ENCODE measurements at places on chromosomes 4 and X. TPM values are rescaled to one million over a fixed set of nuclear protein-coding genes. Genes with fewer than 3 reads are reported as not detected.

DNA sequence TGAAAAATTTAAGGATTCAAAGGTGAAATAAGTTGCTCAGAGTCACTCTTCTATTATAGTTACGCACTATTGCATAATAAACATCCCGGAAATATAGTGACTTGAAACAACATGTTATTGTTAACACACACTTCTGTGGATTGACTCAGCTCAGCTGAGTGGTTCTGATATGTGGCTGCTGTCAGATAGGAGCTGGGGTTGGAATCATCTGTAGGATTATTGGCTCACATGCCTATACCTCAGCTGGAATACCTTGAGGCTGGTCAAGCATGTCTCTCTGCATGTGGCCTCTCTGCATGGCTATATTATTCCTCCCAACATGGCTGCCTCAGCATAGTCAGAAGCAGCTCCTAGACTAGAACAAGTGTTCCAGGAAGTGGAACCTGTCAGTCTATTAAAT, 486.7 kb upstream of the MAGEB2 start:
- no peaks in the 10 kb centered on the region for H3K27me3 ChIP-seq
- no peak overlapping the region for H3K27ac ChIP-seq
- H3K4me1 ChIP-seq = no peaks in the 10 kb centered on the region
- DNase-seq = no peak
- H3K4me3 ChIP-seq = no peak overlapping the region
- no peaks in the 10 kb centered on the region for H3K36me3 ChIP-seq

- DNase-seq = no peak
- H3K27me3 ChIP-seq = no peaks in the 10 kb centered on the region
- peaks cover 72% of the 10 kb centered on the region for H3K4me1 ChIP-seq
- H3K36me3 ChIP-seq = peaks cover 15% of the 10 kb centered on the region
Measured at GRCh38 chr4:147768113-147768512, 36.2 kb downstream of the ARHGAP10 start.

DNA sequence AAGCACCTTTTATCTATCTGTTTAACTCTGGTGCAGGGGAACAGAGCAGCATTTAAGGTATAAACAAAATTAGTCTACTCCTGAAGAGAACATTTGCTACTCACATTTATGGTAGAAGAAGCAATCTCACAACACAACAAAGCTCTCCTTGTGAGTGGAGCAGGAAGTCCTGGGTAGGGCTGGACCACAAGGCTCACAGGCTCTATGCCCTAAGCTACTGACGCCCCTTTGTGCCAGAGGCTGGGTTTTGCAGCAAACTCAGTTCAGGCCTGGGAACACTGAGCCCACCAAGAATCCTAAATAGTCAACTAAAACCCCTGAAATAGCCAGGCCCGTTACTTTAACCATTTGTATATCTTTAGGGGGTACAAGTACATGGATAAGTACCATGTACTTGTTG, 4.7 kb upstream of the ZXDB start:
- no peak overlapping the region for H3K27ac ChIP-seq
- peaks cover 6% of the 10 kb centered on the region for H3K4me1 ChIP-seq
- no peaks in the 10 kb centered on the region for H3K27me3 ChIP-seq
- DNase-seq = no peak

DNA sequence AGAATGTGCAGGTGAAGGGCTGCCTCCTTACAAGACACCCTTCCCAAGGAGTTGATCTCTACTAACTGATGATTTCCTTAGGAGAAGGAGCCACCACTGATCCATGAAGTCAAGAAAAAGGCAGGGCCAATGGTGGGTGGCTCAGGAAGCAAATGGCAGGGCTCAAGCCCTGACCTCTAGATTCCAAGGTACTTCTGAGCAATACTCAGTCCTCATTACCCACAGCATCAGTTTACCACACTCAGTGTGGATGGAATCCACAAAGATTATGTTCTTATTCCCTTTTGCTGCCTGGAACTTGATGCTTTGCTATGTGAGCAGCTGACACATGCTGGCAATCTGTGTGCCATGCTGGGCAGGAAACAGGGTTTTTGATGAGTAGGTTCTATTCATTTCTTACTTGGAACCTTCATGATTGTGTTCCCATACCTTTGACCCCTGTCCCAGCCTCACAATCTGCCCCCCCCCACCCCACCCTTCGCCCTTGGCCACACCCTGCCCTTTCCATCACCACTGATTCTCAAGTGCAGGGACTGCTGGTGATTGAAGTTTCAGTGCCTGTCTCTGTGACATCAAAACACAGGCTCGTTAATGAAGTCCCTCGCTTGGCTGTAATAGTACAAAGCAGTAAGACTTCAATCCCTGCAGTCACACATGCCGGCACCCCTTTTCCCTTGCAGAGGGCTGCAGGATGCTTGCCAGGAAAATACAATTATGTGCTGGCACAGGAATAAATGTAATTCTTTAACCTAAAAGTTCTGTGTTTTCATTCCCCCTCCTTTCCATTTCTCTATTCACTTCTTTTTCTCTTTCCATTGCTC, 135.6 kb upstream of the GPC4 start:
- no peaks in the 10 kb centered on the region for H3K4me1 ChIP-seq
- DNase-seq = no peak
- no peak overlapping the region for H3K4me3 ChIP-seq
- H3K36me3 ChIP-seq = peaks cover 3% of the 10 kb centered on the region
- H3K27me3 ChIP-seq = peaks cover 3% of the 10 kb centered on the region

DNA sequence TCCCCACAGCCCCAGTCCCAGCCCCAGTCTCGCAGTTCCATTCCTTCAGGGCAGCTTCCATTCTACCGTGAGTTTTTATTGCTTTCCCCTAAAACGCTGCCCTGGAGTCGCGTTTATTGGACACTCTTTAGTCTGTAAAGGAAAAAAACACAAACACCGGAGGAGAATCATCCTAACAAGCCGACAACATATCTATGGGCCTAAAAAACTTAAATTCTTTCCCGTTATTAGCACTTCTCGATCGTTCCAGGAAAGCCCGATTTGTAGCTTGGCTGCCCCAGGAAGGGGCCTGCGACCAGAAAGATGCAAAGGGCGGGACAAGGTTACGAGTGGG, 178.5 kb downstream of the CBR4 start:
- no peak for DNase-seq
- peaks cover 53% of the 10 kb centered on the region for H3K4me1 ChIP-seq
- H3K27ac ChIP-seq = peak overlapping the region; percentile 90
- H3K4me3 ChIP-seq = peak overlapping the region; percentile 87

ANK2 gene
- total RNA-seq = 20.8 TPM

TRMT44 gene
- total RNA-seq = 20.4 TPM

GRCh38 chr4:5798946-5799345, 87.9 kb downstream of the EVC start:
- H3K36me3 ChIP-seq = peaks cover 45% of the 10 kb centered on the region
- H3K4me1 ChIP-seq = no peaks in the 10 kb centered on the region
- DNase-seq = no peak
- no peak overlapping the region for H3K4me3 ChIP-seq
- H3K27me3 ChIP-seq = no peaks in the 10 kb centered on the region
- H3K27ac ChIP-seq = no peak overlapping the region

PABPC4L gene
- total RNA-seq = 3.1 TPM

GRCh38 chrX:41265615-41266014, 68.3 kb upstream of the DDX3X start:
- no peak overlapping the region for H3K4me3 ChIP-seq
- no peak overlapping the region for H3K27ac ChIP-seq
- no peaks in the 10 kb centered on the region for H3K27me3 ChIP-seq
- DNase-seq = no peak
- H3K36me3 ChIP-seq = no peaks in the 10 kb centered on the region

DNA sequence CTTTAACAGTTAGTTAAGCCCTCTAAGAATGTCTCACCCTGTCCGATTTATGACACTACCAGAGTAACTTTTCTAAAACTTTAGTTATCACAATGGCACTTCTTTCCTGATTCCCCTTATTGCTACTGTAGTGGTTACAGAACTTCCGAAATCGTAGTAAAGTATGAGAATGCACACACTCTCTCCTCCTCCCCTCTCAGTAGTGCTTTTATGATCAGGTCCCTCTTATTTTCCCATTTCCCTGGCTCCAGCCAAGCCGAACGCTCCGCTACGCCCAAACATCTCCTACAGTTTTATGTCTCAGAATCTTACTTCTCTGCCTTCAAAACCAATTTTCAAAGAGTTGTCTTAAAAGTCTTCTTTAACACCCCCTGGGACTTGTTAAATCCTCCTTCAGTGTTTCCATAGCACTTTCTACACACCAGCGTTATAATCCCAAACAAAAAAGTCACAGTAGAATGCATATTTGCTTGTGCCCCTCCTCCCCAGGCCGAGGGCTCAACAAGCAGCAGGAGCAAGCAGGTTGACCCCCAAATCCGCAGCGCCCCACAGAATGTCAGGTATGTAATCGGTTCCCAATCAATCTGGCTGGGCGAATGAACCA, 671 bp downstream of the HPF1 start:
- H3K36me3 ChIP-seq = peaks cover 4% of the 10 kb centered on the region
- H3K27ac ChIP-seq = peak overlapping the region; percentile 45
- peaks cover 20% of the 10 kb centered on the region for H3K4me1 ChIP-seq
- H3K27me3 ChIP-seq = peaks cover 13% of the 10 kb centered on the region

HSFX2 gene
- 0.64 TPM for total RNA-seq

DNA sequence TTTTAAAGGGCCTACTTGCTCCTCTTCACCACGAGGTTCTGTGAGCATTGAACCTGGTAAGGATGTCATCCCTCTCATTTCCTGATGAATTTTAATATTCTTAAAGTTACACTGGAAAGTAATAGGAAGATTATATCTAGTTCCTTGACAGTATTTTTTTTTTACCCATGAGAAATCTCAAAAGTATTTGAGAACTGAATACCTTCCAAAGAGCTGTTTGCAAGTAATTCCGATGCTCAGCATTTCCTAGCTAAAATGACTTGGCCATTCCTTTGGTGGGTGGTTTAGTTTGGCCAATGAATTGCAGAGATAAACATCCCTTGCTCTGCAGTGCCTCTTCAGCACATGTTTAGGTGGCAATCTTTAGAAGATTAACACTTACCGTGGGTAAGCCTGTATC, 110.2 kb upstream of the WDR1 start:
- no peaks in the 10 kb centered on the region for H3K36me3 ChIP-seq
- no peaks in the 10 kb centered on the region for H3K4me1 ChIP-seq
- H3K4me3 ChIP-seq = no peak overlapping the region
- no peaks in the 10 kb centered on the region for H3K27me3 ChIP-seq
- DNase-seq = no peak

GRCh38 chr4:187366530-187366929, 629.0 kb upstream of the ZFP42 start:
- H3K27me3 ChIP-seq = no peaks in the 10 kb centered on the region
- peaks cover 17% of the 10 kb centered on the region for H3K4me1 ChIP-seq
- no peak overlapping the region for H3K27ac ChIP-seq
- no peak for DNase-seq
- no peaks in the 10 kb centered on the region for H3K36me3 ChIP-seq
- no peak overlapping the region for H3K4me3 ChIP-seq

DNA sequence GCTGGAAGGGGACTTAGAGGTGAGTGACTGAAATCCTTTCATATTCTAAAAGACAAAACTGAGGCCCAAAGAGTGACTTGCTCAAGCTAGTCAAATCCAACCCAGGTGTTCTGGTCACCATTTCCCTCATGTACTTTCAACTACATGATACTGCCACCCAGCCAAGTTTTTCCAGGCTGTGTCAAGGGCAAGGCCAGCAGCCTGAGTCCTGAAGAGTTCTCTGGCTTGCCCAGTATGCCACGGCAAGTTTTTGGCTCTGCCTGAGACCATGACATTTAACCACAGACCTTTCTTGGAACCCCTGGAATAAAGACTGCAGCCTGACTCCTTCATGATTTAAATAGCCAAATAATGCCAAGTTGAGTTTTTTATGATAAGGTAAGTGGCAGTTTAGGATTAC, 10.7 kb upstream of the TMEM164 start:
- no peak overlapping the region for H3K27ac ChIP-seq
- H3K4me1 ChIP-seq = no peaks in the 10 kb centered on the region
- H3K27me3 ChIP-seq = peaks cover 59% of the 10 kb centered on the region

Data from osteocyte (in vitro differentiated cells).